ENCODE measurements at places on chromosomes 7 and 10. TPM values are rescaled to one million over a fixed set of nuclear protein-coding genes. Genes with fewer than 3 reads are reported as not detected.

PDK4 gene
- total RNA-seq, result 37.9 TPM

SYT15B gene
- 2.3 TPM for total RNA-seq

PLCE1 gene
- total RNA-seq, result 7.0 TPM

SFMBT2 gene
- 8.8 TPM for total RNA-seq

AMZ1 gene
- 0.08 TPM for total RNA-seq

SPDYE2 gene
- not detected for total RNA-seq

GIMAP5 gene
- not detected for total RNA-seq

MBL2 gene
- not detected for total RNA-seq

LIPJ gene
- not detected for total RNA-seq

CNNM1 gene
- total RNA-seq, result 34.0 TPM

STK17A gene
- total RNA-seq, result 24.5 TPM

CRTAC1 gene
- total RNA-seq, result 1.7 TPM

NAMPT gene
- total RNA-seq, result 158 TPM

NACAD gene
- 0.46 TPM for total RNA-seq
